ENCODE measurements at places on chromosomes 5 and 9.

DNA sequence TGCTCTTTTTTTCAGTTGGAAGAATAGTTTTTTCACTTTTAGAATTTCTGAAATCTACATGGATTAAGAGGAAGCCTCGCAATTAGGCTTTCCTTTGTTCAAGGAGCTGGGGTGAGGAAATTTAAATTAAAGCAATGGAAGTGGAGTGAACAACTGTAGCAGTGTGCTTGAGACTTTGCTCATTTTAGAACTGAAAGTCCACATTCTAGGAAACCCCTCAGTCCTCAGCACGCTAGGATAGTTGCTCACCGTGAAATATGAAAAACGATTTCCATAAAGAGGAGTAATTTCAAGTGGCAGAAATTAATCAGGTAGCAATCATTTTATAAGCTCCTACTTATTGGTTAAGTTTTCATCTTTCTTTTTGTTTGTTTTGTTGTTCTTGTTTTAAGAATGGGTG lies 243.0 kb upstream of the ITGA1 start:
- ATAC-seq: no peak

GRCh38 chr5:158747816-158748432 lies 351.8 kb downstream of the EBF1 start:
- no peak for ATAC-seq

GRCh38 chr9:98159301-98159700 lies 33.1 kb downstream of the CORO2A start:
- no peak for ATAC-seq

DNA sequence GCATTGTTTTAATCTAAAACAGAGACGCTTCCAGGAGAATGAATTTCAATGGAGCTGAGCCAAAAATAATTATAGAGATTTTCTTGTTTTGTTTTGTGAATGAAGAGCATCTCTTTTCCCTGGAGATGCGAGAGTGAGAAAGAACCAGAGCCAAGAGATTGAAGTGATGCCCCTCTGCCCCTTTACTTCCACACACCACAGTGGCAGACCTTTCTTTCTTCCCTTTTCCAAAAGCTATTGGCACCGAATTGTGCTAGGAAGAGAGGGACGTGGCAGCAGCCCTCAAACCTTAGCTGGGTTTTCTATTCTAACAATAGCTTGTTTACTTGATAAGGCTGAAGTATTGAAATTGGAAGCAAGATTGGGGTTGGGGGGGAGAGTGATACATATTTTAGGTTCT lies 133.0 kb upstream of the TMEM161B start:
- no peak for ATAC-seq

DNA sequence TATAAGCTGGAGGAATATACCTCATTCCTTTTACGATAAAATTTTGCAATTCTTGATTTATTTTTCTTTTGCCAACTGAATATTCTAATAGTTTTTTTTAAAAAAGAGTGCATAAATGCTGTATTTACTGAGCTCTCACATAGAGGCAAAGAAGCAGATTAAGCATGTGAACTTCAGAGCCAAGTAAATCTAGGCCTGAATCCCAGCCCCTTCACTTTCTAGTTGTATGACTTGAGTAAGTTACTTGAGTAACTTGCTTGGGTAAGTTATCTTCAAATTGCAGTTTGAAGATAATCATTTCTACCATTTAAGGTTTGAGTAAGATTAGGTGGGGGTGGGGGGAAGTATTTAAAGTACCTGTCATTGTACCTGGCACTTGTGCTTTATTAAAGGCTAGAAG lies 21.8 kb downstream of the LURAP1L start:
- ATAC-seq: no peak

GRCh38 chr9:12759761-12760160 lies 15.1 kb upstream of the LURAP1L start:
- ATAC-seq: no peak

GRCh38 chr9:31541721-31542281 lies 842.6 kb upstream of the ACO1 start:
- ATAC-seq: no peak

DNA sequence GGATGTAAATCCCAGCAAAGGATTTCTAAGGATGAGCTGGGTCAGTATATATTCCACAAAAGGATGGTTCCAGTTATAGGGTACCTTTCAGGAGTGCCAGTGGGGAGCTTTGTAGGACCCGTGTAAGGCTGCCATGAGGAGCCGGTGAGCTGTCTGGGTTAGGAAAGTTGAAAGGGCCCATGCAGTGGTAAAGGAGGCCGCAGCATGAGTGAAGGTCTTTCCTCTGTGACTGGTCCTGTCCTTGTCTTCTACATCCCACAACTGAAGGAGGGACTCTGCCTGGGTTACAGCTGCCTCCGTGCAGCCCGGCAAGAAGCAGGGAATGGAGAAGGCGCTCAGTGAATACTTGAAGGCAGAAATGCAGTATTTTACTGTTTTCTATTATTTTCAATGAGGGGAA lies 58.9 kb downstream of the HSPA4 start:
- ATAC-seq: no peak

DNA sequence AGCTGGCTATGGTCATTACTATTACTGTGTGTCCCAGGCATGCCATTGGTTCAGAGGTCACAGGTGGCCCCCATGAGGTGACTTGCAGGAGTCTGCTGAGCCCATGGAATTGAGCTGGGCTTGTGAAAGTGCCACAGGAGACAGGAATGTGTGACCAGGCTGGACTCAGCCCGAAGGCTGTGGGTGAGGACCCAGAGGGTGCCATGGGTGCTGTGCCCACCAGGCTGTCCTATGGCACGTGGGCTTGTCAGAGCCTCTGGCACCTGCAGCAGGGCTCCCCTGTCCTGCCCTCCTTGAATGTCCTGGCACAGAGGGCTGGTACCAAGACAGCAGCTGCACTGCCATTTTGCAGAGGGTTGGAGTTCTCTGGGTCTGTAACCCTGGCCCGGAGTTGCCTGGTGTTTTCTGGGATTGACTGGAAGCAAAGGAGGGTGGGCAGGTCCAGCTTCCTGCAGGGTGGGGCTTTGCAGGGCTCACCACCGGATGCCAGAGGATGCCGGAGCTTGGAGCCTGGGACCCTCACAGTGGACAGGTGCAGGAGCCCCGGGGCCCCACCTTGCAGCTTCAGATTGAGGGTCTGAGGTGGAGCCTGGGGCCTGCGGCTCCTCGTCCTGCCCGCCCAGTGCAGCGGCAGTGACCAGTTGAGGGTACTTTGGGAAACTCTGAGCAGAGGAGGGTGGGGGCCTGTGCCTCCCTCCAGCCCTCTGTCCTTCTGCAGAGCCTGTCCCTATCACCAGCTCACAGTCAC lies 14.2 kb downstream of the COL5A1 start:
- ATAC-seq: no peak

DNA sequence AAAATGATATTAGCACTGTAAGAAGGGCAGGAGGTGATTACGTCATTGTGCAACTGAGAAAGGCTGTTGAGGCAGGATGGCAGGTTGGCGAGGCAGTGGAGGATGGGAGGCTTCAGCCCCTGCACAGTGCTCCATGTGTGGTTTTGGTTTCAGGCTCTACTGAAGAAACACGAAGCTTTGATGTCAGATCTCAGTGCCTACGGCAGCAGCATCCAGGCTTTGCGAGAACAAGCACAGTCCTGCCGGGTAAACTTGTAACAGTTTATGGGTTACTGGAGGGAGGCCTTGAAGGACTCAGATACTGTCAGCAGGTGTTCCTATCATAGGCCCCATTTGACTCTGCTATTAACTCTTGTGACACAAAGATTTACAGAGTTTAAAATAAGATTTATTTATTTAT lies 35.1 kb downstream of the SPTAN1 start:
- peak; percentile 74 for ATAC-seq

DNA sequence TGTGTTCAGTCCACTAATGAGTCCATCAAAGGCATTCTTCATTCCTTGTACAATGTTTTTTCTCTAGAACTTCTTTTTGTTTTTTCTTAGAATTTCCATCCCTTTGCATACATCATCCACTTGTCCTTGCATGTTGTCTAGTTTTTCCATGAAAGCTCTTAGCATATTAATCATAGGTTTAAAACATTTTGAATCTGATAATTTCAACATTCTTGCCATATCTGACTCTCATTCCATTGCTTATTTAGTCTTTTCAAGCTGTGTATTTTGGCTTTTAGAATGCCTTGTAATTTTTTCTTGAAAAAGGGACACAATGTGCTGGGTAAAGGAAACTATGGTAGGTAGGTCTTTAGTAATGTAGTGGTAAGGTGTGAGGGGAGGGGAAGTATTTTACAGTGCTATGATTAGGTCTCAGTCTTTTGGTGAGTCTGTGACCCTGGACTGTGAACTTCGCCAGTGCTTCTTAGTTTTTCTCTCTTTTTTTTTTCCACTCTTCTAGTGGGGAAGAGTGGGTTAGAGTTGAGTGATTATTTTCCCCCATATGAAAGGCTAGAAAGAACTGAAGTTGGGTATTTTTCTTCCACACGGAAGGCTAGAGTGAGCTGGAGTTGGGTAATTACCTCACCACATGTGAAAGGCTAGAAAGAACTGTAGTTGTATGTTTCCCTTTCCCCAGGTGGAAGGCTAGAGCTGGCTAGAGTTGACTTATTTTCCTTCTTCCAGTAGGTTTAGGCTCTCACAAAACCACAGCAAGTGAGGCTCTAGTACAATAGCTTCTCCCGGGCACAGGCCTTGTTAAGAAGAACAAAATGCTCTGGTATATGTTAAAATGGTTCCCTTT lies 172.1 kb downstream of the SNX18 start:
- no peak for ATAC-seq

- ATAC-seq: no peak
These were observed 612.1 kb upstream of the CDH6 start for GRCh38 chr5:30581198-30581935.

DNA sequence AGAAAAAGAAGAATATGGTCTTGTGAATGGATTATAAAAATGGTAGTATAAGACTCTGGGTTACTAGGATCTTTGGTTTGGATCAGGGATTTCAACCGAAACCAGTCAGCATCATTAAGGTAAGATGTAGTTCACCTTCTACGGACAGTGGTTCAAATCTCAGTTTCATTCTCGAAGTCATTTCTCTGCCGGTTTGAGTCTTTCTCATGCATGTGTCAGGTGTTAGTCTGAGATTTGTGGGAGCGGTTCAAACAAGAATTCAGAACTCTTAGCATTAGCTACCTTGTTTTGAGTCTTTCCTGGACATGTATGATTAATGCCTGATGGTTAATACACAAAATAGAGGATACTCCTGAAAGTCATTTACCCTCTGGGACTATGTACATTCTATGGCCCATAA lies 735.9 kb upstream of the NUDT12 start:
- ATAC-seq: no peak

GRCh38 chr5:135534609-135535419 lies 950 bp downstream of the NEUROG1 start:
- ATAC-seq: no peak

GRCh38 chr5:134769206-134769605 lies 10.6 kb downstream of the DDX46 start:
- no peak for ATAC-seq

DNA sequence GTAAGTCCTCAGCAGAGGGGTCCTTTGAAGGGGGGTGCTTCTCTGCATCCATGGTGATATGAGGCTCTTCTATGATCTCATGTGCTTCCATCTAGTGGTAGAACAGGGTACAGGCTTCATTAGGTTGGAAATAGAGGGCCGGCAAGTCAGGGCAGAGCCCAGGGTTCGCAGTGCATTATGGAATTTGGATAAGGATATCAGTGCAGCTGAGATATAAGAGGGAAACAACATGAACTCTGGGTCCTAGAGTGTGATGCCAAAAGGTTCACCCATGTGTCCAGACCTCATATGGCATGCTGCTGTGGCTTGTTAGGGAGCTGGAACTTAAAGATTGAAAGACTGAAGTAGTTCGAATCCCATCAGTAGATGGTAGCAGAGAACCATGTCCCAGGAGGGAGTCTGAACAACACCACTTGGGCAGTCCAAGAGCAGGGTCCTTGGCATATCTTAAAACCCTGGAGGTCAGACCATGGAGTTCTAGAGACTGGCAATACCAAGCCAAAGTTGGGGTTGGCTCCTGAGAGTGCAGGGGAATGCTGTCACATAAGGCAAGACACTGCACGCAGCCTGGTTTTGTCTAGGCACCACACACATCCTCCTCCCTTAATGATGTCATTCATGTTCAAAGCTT lies 2.3 kb downstream of the FAM221B start:
- peak; percentile 31 for ATAC-seq

DNA sequence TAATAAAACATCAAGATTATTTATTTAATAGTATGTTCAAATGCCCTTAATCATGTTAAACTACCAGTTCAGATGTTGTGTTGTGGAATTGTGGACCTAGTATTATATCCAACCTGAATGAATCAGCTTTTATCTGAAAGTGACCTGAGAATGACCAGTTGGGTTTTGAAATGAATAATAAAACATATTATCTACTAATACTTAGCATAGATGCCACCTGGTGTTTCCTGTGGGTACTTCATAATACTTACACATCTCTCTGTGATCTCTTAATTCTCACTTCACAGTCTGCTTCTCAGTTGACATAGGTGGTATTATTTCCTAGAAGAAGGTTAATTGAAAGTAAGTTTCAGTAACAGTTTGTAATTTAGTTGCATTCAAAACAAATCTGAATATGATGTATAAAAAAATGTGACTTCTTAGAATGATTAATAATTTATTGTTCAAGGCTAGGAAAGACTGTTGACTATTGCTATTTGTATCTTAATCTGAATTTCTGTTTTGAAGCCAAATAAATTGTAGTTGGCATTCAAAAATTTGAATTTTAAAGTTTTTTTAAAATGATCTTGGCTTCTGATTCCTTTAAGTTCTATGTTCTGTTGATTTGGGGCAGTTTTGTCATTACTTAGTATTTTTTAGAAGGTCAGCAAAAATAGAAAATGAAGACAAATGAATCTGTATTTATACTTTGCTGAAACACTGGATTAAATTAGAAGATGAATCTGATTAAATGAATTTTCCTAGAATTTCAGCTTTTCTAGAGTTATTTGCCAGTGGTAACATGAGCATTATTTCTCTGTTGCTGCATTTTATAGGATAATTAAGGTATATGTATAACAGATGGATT lies 48.2 kb downstream of the KIF2A start:
- peak; percentile 79 for ATAC-seq

- no peak for ATAC-seq
These were observed 170.4 kb downstream of the SYK start for GRCh38 chr9:90972057-90972456.

DNA sequence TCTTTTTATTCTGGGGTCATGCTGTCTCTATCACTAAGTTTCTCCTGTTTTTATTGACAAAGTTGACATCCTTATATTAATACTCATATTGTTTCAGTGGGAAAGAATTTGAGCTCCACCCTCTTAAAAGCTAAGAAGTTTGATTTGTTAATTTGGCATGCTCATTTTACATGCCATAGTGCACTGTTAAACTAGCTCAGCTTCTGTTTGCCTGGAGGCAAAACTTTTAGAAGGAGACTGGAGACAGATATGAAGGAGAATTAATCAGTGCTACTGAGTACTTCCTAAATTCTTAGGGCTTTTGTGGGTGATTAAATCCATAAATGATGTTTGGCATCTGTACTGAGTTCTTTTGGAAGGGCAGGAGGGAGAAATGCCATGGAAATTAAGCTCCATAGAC lies 138.9 kb downstream of the NTRK2 start:
- ATAC-seq: no peak

Data from activated CD4-positive, CD25-positive, alpha-beta regulatory T cell treated with anti-CD3 and anti-CD28 coated beads, Interleukin-2, amount 50 U/mL, for 24 hours (primary cell).